ENCODE measurements at places on chromosomes 1 and 21.

DNA sequence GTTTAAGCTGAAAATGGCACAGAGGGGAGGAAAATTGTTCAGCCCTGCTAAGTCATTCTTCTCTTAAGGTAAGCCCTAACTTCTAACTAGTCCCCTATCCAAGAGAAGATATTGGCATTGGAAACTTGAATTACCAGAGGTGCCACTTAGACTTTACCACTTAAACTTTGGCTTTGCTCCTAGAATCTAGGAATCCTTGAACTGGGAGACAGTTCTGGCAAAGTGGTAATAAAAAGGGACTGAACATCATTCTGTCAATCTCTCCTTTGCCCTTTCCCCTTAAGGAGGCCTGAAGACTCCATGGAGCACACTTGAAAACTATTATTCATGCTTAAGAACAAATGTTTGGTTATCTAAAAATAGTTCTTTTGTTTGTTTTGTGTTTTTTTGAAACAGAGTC, 8.4 kb downstream of the ATP1A4 start:
- DNase-seq, result no peak

- no peak for DNase-seq
Observed at GRCh38 chr1:201217146-201217545, 26.5 kb downstream of the IGFN1 start.

- no peak for DNase-seq
Observed at GRCh38 chr1:145827966-145828365, 4.0 kb downstream of the POLR3C start.

DNA sequence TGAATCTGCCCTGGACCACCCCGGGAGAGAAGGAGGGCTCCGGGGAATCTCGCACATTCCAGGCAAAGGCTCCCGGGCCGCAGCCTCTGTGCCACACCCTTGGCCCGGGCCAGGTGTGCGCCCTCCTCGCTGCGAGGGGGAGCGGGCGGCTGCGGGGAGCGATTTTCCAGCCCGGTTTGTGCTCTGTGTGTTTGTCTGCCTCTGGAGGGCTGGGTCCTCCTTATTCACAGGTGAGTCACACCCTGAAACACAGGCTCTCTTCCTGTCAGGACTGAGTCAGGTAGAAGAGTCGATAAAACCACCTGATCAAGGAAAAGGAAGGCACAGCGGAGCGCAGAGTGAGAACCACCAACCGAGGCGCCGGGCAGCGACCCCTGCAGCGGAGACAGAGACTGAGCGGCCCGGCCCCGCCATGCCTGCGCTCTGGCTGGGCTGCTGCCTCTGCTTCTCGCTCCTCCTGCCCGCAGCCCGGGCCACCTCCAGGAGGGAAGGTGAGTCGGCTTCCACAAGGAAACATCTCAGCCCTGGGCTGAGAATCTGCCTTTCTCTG, at the start of gene LAMC2:
TSS of gene LAMC2 (plus strand) at position 324 of the 550 bp plus-strand sequence. CDS start at position 413, 89 bp downstream.
- no peak for DNase-seq

GRCh38 chr1:10975567-10976326, 36.7 kb upstream of the TARDBP start:
- DNase-seq, result no peak

GRCh38 chr1:177948336-177948972, 21.4 kb downstream of the SEC16B start:
- no peak for DNase-seq

GRCh38 chr21:22115746-22116145, 1117.5 kb downstream of the NCAM2 start:
- no peak for DNase-seq

GRCh38 chr1:201254625-201255478, 28.5 kb upstream of the PKP1 start:
- DNase-seq, result peak; percentile 19

DNA sequence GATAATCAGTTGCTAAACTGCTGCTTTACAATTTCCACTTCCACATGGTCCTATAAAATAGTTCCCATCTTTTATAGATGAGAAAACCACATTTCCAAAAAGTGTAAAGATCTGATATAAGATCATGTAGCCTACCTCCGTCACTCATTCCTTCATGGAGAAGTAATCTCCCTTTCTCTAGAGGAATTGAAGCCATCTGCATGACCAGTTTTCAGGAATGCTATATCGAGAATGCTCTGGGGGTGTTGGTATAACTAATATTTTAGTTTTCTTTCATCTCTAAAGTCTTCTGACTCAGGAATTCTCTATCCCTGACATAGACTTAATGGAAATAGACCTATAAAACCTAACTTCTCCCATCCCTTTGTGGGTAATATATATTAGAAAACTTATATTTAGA, 173.0 kb upstream of the UBE2U start:
- DNase-seq, result no peak

DNA sequence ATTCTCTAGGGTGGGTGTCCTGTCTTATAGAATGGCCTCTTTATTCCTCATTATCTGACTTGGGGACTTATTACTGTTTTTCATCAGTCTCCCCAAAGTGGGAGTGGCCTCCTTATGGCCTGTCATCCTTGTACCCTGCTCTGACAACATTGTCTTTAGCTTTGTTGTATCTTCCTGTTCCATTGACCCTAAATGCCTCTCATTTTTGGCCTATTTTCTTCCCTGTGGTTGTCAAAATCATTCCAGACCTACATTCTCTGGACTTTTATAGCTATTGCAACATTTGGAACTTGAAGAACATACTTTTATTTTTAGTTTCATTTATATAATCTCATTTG, 9.7 kb downstream of the SFT2D2 start:
- no peak for DNase-seq

- no peak for DNase-seq
Observed at GRCh38 chr1:228684607-228685006, 50.7 kb upstream of the RHOU start.

- no peak for DNase-seq
Observed at GRCh38 chr1:223136086-223136485, 7.0 kb downstream of the TLR5 start.

GRCh38 chr1:201660931-201661822, 122.2 kb downstream of the NAV1 start:
- DNase-seq, result no peak

DNA sequence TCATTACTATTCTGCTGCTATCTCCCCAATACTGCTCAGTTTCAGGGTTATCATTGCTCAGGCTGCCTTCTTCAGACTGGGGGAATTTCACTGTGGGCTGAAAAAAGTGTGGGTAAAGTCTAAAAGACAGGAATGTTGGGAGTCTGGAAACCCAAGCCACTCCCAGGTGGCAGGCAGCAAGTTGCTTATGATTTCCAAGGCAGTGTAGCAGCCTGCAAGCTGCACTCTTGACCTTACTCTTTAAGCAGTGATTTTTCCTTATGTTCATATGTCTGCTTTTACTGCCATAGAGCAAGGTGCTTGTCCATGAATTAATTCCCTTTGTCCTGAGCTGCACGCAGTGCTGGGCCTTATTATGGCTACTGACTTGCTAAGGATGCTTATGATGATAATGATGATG, 53.1 kb downstream of the PHC2 start:
- no peak for DNase-seq

GRCh38 chr1:206850401-206850800, 15.0 kb upstream of the IL20 start:
- no peak for DNase-seq

DNA sequence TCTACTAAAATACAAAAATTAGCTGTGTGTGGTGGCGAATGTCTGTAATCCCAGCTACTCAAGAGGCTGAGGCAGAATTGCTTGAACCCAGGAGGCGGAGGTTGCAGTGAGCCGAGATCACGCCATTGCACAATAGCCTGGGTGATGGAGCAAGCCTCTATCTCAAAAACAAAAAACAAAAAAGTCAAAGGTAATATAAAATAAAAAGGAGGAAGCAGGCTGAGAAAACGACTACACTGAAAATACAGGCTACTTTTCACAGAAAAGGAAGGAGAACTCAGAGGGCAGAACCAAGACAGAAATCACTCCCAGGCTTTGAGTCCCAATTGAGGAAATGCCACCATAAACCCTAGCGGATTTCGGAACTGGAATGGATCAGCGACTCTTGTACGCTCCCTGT, 5.9 kb upstream of the A3GALT2 start:
- DNase-seq, result no peak

DNA sequence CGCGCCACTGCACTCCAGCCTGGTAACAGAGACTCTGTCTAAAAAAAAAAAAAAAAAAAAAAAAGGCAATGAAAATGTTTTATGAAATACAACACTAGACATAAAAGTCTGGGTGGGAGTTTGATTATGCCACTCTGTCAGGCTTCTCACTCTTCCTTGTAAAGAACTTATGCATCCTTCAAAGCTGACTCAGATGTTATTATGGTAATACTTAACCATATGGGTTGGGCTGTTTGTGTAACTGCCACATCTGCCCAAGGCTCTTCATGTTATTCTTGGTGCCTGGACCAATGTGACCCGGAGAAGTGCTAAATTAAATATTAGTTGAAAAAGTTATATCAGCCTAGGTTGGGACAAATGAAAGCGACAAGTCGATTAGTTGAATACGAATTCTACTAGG, 23.8 kb downstream of the FAM89A start:
- no peak for DNase-seq
